ENCODE measurements at places on chromosomes 16 and 17. TPM values are rescaled to one million over a fixed set of nuclear protein-coding genes. Genes with fewer than 3 reads are reported as not detected.

The SOX15 gene
- 11.1 TPM for total RNA-seq

The SULT1A1 gene
- total RNA-seq: 11.7 TPM

- DNase-seq: no peak
Observed at GRCh38 chr17:37310940-37311339, 64.8 kb upstream of the C17orf78 start.

GRCh38 chr17:28926786-28927185, 23.9 kb upstream of the DHRS13 start:
- no peak for DNase-seq

The ASGR1 gene
- 0.63 TPM for total RNA-seq

The PRAC1 gene
- total RNA-seq: not detected

DNA sequence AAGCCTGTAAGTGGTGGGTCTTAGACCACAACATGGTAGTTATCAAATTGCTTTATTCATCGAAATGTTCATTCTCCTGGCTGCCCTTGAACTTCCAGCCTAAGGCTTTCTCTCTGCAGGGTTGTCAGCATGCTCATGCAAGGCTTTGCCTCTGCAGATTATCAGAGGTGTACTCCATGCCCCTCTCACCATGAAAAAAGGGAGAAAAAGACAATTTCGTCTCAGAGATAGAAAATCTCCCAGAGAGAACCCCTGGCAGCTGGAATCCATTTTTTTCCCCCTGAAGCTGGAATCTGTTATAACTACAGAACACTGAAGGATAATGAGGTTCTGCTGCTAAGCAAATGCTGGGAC, 33.9 kb upstream of the METTL9 start:
- no peak for DNase-seq

The SYCE1L gene
- total RNA-seq: 19.2 TPM

- DNase-seq: no peak
Observed at GRCh38 chr16:35185366-35186044, 1726.1 kb downstream of the TP53TG3F start.

GRCh38 chr17:17487998-17488397, 8.2 kb downstream of the RASD1 start:
- no peak for DNase-seq

DNA sequence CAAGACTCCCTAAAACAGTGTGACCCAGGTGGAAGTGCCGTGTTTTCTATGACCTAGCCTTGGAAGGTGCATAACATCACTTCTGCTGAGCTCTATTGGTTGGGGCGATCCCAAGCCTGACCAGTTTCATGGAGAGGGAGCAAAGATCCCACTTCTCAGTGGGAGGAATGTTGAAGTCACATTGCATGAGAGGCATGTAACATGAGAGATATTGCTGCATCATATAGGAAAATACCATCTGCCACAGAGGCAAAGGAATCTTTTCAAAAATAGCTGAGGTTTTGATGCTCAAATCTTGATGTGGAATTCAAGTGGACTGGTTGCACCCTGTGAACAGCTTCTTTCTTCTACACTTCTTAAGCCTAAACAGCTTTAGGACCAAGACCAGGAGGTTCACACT, 56.4 kb upstream of the NLRP1 start:
- no peak for DNase-seq

The ACBD4 gene
- 18.5 TPM for total RNA-seq

GRCh38 chr16:13938480-13938879, 18.5 kb downstream of the ERCC4 start:
- no peak for DNase-seq

GRCh38 chr16:75195811-75196790, 10.9 kb downstream of the CTRB2 start:
- no peak for DNase-seq

DNA sequence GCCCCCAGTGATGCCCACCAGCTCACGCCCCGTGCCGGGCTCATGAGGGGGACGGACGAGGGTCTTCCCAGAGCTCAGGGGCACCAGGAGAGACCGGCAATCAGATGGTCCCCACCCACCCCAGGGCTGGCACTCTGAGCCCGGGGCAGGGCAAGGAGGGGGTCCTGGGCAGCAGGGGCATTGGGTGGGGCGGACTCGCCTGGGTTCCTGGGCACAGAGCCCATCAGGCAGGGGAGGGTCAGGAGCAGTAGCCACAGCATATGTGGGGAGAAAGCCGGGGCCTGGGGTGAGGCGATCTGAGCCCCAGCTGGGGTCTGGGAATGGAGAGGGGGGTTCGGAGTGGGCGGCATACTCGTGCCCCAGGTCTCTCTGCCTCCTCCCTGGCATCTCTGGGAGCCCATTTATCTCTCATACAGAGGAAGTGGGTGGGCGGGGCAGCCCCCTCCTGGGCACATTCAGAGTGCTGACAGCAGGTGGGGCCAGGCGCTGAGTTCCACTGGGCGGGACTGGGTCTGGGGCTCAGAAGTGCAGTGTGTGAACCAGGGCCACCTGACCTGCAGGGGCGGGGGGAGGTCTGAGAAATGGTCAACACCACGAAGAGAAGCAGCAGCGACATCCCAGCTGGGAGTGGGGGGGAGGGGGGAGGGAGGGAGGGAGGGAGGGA, 20.5 kb upstream of the UBE2I start:
- DNase-seq: no peak

DNA sequence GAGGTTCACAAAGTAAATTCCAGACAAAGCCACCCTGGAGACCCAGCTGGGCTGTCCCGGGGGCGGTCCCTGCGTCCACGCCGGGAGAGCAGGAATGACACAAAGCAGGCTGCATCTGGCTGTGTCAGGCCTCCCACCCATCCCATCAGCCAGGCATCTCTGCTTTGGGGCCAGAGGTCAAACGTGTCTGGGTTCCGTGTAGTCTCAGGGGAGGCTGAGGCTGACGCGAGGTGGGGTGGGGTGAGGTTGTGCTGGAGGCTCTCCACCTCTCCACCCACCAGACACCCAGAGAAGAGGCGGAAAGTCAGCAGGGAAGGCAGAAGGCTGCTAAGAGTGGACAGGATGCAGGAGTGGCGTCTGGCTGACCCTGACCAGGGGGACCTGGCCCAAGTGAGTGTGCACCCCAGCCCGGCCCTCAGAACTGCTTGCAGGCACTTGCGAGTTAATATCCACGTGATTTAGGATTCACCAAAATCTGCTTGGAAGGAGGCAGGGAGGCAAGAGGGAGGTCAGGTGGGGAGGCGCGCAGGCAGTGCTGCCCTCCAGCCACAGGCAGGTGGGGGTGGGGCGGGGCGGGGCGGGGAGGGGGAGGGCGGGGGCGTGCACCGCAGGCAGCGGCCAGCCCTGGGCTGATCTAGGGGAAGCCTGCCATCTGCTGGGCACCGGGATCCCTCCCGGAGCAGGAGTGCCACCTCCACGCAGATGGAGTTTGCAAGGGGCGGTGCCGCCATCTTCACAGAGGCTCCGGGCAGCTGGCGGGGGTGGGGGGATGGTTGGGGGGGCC, 44.3 kb downstream of the TBC1D16 start:
- DNase-seq: peak; percentile 92

The UBE2G1 gene
- 35.0 TPM for total RNA-seq

DNA sequence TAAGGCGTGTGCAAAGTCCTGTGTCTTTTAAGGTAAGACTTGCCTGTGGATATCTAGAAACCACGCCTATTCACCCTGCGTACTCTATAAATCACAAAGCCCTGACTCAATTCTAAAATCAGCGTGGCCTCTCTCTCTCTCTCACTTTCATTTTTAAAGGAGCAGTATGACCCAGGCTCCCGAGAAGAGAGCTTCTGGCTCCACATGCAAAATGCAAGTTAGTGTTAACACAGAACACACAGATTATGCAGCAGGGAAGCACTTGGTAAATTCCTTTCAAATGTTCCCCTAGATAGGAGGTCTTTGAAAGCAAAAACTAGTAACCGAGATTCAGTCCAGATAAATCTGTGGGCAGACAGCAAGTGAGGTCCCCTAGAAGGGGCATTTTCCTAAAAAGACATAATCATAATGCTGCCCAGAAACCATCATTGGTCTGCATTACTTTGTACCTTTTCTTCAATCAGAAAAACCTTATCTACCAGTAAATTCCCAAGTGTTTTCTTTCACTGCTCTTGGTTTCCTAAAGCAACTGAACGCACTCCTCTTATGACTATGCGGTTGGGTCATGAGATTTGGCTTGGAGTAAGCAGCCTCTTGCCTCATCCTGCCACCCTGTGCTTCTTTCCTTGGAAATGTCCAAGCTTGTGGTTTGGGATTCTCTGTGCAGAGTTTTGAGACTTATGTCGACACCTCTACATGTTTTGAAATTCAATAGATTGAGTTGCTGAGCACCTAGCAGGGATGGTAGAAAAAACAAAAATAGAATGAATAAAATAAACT, 31.7 kb upstream of the KCNJ2 start:
- DNase-seq: peak; percentile 70

GRCh38 chr17:36935671-36936454, 1.4 kb upstream of the LHX1 start:
- DNase-seq: no peak

GRCh38 chr17:42122371-42123303, at the start of gene HSPB9:
Gene HSPB9, plus strand, starts transcription at chr17:42122804. Its CDS starts 47 bp downstream, at chr17:42122851.
- DNase-seq: peak; percentile 72

The B3GNT9 gene
- 45.7 TPM for total RNA-seq

- no peak for DNase-seq
Observed at GRCh38 chr16:59320657-59321056, 586.5 kb upstream of the GOT2 start.

DNA sequence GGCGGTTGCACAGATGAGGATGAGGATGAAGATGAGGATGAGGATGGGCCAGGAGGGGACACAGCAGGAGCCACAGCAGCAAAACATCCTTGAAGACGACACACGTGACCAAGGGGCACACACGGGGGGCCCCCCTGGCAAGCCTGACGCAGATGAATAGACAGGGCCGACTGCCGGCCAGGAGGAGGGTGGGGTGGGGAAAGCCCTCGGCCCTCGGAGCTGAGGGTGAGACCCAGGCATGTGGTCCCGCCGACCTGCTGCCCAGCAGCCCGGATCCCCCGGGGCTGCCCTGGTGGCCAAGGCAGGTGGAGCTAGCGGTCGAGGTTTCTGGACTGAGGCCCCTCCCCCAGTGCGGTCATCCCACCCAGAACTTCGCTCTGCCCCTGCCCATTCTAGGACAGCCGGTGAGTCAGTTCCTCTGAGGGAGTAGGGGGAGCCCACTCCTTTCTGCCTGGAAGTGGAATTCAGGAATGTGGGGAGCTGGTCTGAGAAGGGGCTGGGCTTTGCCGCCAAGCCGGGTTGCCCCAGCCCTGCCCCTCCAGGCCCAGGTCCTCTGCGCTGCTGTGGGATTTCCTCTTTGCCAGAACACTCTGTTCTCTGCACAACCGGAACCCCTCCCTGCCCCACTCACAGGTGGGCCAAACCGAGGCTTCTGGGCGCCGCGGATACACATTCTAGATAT, 9.9 kb downstream of the CYGB start:
- peak; percentile 86 for DNase-seq

DNA sequence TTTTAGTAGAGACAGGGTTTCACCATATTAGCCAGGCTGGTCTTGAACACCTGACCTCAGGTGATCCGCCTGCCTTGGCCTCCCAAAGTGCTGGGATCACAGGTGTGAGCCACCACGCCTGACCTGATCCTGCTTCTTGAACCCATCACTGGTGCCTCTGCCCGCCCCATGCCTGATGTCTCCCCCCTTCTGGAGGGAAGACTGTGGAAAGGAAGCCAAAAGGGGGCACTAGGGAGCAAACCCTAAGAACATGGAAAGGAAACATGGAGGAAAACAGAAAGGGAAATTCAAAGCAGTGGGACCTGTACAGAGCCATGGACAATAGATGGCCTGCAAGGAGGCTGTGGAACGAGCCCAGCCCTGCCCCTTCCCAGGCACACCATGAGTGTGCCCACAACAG, 31.1 kb upstream of the FASN start:
- DNase-seq: no peak

The TSPOAP1 gene
- 28.6 TPM for total RNA-seq

DNA sequence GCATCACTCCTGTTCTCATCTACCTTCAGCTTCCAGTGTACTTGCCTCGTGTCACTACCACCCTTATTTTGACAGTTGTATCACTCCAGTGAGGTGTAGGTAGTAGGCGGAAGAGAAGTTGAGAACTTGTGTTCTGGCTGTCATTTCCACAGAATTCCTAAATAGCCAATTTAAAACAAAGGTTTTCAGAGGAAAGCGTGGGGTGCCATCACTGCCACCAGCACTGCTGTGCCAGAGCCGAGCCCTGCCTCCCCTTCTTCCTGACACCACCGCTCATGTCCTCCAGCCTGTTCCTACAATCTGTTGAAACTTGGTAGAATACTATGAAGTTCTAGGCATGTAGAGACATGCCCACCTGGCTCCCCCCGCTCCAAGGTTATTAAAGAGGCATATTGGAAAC, 215.8 kb downstream of the TANC2 start:
- no peak for DNase-seq

DNA sequence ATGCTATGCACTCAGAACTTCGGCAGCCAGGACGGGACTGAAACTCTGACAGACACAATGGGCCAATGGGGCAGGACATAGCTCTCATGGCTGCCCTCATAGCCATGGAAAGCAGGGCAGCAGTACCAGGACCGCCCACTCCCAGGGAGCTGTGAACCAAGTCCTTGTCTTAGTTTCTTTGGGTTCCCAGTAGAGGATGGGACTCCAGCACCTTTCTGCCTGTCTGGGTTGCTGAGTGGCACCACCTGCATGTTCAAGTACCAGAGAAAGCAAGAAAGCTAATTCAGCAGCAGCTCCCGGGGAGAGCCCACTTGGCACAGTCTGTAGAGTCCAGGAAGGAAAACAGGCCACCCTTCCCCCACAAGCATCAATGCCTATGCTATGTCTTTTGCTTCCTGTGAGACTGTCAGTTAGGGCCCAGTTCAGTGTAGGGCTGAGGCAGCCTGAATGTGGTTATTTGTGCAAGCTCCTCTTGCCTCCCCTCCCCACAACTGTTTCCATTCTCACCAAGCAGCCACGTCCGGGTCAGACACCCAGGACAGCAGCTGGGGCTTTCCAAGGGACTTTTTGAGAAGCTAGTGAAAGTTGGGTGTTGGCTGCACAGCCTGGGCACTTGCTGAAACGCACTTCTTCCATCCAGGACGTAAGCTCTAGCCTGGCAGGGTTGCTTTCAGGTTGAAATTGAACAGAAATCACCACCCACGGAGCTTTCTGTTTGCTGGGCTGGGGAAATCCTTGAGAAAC, 7.8 kb downstream of the SUPT4H1 start:
- DNase-seq: no peak

DNA sequence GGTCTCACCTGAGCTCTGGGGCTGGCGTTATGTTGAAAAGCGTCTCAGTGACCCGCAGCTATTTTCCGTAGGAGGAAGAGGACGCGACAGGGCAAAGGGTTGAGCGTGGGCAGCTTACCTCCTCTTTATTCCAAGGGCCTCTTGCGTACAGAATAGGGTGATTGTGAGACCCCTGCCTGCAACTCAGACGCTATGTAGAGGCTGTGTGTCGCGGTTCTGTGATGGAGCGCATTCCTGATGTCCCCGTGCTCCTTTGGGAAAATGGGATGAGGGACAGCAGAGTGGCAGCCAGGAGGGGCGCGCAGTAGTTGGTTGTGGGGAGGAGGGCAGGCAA, 531 bp upstream of the CDH8 start:
- no peak for DNase-seq

DNA sequence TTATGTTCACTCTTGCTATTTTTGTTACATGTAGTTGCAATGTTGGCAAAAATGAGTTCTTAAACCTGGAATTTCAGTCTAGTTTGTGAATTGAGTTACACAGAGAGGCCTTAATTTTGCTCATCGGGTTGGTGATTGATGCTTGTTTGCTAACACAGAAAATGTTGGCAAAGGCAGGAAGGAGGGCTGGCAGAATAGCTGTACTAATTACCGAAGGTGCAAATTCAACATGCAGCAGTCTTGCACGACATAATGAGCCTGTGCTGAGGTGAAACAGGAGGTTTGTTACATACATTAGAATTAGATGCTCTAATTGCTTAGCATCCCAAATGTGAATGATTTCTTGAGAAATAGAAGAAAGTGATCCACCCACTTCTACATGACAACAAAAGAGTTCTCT, 475.0 kb upstream of the TOM1L1 start:
- DNase-seq: no peak

The CBFA2T3 gene
- total RNA-seq: 0.53 TPM
